GF-D8 (cell line): ENCODE measurements at places on chromosomes 7 and 10.

- no peak for DNase-seq
Measured at GRCh38 chr7:47180516-47180826, 401.4 kb downstream of the TNS3 start.

- no peak for DNase-seq
Measured at GRCh38 chr10:101903827-101904550, 60.4 kb upstream of the KCNIP2 start.

GRCh38 chr7:17682586-17682985 lies 257.7 kb downstream of the SNX13 start:
- no peak for DNase-seq

GRCh38 chr10:132449051-132449810 lies 52.2 kb downstream of the PWWP2B start:
- DNase-seq, result no peak

- no peak for DNase-seq
Measured at GRCh38 chr10:126868371-126868770, 36.9 kb upstream of the DOCK1 start.

GRCh38 chr7:121341933-121342332 lies 13.1 kb downstream of the WNT16 start:
- DNase-seq, result no peak

DNA sequence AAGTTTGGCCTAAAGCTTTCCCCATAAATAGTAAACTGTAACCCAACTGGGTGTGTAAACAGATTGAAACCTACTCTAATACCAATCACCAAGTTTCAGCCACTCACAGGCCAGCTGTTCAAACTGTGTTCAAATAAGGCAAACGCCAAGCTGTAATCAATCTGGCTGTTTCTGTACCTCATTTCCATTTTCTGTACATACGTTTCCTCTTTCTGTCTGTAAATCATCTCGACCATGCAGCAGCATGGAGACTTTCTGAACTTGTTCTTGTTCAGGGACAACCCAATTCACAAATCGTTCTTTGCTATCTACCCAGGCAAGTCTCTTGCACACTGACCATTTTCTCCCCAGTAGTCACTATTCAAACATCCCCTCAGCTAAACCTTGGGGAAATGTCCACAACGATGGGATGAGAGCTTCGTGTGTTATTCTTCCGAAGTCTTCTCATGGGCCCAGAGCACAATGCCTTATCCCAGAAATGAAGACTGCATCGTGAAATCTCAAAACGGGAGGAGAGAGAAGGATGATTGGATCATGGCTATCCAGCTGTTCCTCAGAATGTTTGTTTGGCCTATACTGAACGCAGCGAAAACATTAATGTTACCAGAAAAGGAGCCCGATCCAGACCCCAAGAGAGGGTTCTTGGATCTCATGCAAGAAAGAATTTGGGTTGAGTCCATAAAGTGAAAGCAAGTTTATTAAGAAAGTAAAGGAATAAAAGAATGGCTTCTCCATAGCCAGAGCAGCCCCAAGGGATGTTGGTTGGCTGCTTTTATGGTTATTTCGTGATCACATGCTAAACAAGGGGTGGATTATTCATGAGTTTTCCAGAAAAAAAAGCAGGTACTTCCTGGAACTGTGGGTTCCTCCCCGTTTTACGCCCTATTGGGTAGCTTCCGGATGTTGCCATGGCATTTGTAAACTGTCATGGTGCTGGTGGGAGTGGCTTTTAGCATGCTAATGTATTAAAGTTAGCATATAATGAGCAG lies 86.2 kb downstream of the SLC16A9 start:
- no peak for DNase-seq

DNA sequence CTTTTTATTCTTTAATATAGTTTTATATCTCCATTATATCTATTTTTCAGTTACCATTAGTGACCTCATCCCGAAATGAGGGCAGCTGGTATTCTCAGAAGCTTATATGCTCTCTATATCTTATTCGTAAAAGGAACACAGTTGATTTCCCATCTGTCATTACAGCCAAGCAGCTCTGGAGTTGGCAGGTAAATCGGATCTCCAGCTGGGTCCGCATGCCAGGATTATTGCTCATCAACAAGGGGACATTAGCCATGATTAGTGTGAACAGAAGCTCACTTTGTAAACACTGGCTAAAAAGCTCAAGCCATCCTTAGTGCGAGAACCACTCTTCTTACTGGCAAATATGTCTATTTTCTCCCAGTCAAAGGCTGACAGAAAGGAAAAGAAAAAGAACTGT lies 180.3 kb downstream of the NPSR1 start:
- no peak for DNase-seq

- no peak for DNase-seq
Measured at GRCh38 chr10:42523098-42523497, 115.3 kb downstream of the ZNF33B start.

- no peak for DNase-seq
Measured at GRCh38 chr7:27271384-27271783, 28.8 kb downstream of the EVX1 start.
